ENCODE measurements at places on chromosomes 5 and 9. TPM values are rescaled to one million over a fixed set of nuclear protein-coding genes. Genes with fewer than 3 reads are reported as not detected.

Gene GMCL2
- not detected for total RNA-seq

Gene MUSK
- total RNA-seq = not detected

Gene ZBTB26
- total RNA-seq = 1.9 TPM

Gene DMRT3
- total RNA-seq = not detected

All from A549 treated with RU486 at 1 μM for 4 hours (cell line).